Aorta (tissue), 5 donors: ENCODE measurements at places on chromosomes 16 and 17.

- no peak for DNase-seq
Observed at GRCh38 chr16:9039210-9039609, 52.2 kb upstream of the HAPSTR1 start.

- DNase-seq, result no peak
Observed at GRCh38 chr16:11497851-11498289, 88.8 kb downstream of the LITAF start.

- DNase-seq, result no peak
Observed at GRCh38 chr17:66465701-66466100, 163.3 kb downstream of the PRKCA start.

DNA sequence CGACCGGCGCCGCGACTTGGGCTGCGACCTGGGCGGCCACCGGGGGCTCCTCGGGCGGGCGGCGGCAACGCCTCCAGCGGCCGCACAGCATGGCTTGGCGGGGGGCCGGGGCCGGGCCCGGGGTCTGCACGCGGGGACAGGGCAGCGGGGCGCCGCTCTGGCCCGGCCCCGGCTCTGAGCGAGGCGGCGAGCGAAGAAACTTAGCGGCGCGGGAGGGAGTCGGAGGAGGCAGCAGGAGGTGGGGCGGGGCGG is at the start of gene PLCD3:
TSS of gene PLCD3 (minus strand) at position 196 of the 252 bp plus-strand sequence. CDS start at position 91, 105 bp downstream.
- peak; percentile 93 for DNase-seq

GRCh38 chr17:48960834-48961515 is 7.4 kb downstream of the GIP start:
- no peak for DNase-seq

DNA sequence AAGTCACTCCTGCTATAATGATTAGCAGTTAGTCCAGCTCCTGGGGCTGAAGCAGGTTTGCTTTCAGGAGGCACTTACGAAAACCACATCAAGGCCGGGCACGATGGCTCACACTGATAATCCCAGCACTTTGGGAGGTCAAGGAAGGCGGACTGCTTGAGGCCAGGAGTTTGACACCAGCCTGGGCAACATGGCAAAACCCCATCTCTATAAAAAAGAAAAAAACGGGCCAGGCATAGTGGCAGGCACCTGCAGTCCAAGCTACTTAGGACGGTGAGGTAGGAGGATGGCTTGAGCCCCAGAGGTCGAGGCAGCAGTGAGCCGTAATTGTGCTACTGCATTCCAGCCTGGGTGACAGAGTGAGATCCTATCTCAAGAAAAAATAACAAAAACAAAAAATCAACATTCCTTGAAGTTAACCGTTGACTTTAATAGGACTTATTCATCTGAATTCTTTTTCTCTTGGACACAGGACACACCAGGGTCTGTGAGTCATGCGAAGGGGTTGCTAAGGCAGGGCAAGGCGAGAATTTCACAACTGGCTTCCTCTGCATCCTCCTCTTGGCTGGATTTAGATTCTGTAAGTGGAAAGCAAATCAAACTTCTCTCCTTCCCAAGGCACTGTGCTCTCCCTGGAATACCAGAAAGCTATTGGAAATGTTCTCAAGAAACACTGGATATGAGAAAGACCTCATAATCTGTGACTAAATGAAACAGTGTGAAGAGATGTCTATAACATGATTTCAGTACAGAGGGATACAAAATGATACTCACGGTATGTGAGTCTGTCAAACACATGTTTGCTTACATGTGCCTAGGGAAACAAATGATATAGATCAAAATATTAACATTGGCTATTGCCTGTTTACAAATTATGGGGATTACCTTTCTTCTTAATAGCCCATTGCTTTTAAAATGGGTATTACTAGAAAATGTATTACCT is 99.5 kb downstream of the SYCE1L start:
- no peak for DNase-seq

GRCh38 chr16:18979936-18980335 is 3.8 kb upstream of the TMC7 start:
- DNase-seq, result no peak

DNA sequence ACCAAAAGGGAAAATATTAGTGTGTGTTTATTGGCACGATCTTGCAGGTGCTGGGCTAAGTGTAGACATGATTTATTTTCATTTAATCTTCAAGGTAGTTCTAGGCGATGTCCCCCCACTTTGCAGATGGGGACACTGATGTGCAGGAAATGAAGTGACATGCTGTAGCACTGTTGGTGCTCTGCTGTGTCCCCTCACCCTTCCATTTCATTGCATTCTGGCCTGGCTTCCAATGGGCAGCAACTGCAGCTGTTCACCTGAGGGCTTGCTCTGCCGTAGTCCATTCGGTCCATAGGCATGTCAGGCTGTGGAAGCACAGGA is 123.9 kb downstream of the PRKCB start:
- DNase-seq, result no peak

DNA sequence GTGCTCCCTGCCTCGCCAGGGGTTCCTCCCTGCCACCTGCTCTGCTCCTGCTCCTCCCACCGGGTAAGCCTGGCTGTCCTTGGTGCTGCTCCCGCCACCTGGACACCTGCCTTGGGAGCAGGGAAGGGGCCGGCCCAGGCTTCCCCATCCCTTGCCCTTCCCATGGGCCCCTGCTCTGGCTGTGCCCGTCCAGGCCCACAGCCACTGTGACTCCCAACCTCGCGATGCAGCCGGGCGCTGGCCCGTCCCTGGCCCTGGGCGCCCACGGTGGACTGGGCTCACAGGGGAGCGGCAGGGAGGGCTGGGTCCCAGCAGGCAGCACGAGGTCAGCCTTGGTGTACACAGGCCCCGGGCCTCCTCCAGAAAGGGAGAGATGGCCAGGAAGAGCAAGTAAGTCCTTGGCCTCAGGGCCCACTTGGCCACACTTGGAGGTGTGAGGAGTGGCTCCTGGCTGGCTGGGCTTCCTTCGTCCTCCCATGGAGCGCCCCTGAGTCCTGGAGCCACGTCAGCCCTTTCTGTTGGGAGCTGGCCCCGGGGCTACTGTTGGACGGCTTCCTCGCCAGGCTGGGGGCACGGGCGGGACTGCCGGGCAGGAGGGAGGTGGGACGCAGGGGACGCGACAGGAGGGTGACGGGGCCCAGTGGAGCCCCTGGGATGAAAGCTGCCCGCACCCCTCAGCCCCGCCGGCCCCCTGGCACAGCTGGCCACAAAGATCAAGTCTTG is 15.3 kb downstream of the ENGASE start:
- DNase-seq, result no peak

GRCh38 chr17:16286947-16287562 is 66.2 kb downstream of the CENPV start:
- no peak for DNase-seq

GRCh38 chr17:75380315-75380714 is 25.2 kb downstream of the GRB2 start:
- DNase-seq, result no peak

DNA sequence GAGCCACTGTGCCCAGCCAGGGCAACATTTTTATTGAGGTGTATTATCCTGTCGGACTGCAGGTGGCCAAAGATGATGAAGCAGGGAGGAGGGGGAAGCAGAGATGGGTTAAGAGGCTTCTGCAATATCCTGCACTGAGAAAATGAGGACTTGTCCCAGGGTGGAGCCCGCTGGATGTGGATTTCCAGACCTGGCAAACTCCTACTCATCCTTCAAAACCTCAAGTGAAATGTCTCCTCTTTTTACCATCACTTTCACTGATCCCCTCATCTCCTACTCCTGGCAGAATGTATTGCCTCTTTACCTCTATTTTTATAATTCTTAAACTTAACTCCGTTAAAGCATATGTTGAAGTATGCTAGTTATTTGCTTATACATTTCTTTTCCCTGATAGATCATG is 60.9 kb downstream of the MGAT5B start:
- DNase-seq, result no peak

DNA sequence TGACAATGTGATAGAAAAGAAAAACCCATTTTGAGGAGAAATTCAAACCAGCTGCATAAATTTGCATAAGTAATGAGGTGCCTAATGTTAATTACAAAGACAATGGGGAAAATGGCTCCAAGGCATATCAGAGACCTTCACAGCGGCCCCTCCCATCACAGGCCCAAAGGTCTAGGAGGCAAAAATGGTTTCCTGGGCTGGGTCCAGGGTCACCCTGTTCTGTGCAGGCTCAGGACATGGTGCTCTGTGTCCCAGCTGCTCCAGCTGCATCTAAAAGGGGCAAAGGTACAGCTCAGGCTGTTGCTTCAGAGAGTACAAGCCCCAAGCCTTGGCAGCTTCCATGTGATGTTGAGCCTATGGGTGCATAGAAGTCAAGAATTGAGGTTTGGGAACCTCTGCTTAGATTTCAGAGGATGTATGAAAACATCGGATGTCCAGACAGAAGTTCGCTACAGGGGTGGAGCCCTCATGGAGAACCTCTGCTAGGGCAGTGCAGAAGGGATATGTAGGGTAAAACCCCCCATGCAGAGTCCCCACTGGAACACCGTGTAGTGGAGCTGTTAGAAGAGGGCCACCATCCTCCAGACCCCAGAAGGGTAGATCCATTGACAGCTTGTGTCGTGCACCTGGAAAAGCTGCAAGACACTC is 40.6 kb downstream of the IKZF3 start:
- DNase-seq, result no peak

- DNase-seq, result no peak
Observed at GRCh38 chr17:77018504-77018903, 122.3 kb upstream of the SEC14L1 start.

GRCh38 chr17:12342609-12343435 is 322.1 kb downstream of the MAP2K4 start:
- no peak for DNase-seq

- no peak for DNase-seq
Observed at GRCh38 chr17:60699090-60699489, 21.4 kb downstream of the BCAS3 start.

DNA sequence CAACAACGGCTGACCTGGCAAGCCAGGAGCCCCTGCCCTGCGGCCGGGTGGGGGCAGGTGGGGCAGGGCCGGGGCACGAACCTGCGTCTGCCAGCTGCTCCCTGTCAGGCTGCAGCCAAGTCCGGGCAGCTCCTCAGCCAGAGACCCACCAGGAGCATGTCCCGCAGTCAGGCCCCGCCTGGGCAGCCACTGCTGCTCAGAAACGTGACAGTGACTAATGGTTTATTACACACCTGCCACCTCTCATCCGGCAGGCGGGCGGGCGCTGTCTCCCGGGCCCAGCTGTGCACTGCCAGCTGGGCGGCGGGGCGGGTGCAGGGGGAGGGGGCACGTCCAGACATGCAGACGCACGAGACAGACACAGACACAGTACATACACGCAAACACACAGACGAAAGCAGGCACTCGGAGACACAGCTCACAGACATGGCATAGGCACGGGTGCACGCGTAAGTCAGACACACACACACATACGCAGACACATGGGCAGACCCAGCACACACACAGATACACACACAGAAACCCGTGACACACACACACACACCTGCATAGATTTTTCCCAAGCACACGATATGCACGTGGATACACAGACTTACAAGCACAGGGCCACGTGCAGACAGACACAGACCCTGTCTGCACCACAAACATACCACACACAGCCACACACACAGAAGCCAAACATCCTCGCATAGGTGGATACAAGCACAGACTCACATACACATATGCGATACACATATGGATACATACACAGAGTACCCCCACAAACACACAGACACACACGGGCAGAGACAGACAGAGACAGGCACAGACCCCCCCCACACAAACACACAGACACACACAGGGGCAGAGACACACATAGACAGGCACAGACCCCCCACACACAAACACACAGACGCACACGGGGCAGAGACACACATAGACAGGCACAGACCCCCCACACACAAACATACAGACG is 248.3 kb upstream of the CIBAR2 start:
- no peak for DNase-seq

DNA sequence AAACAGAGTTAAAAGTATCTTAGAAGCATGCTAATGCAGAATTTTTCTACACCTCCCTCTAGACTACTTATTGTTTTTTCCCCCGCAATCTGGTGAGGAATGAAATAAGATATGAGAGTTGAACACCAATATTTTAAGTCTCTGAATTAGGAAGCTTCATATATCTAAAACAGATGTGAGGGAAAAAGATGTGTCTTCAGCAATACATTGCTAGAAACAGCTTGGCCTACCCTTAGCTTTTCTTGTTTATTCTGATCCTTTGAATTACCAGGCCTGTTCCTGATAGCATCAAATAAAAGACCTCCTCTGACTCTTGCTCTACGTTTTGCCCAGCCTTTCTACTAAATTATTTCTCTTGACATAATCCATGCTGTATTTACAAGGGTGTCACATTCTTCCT is 221.8 kb downstream of the CDH11 start:
- DNase-seq, result no peak

DNA sequence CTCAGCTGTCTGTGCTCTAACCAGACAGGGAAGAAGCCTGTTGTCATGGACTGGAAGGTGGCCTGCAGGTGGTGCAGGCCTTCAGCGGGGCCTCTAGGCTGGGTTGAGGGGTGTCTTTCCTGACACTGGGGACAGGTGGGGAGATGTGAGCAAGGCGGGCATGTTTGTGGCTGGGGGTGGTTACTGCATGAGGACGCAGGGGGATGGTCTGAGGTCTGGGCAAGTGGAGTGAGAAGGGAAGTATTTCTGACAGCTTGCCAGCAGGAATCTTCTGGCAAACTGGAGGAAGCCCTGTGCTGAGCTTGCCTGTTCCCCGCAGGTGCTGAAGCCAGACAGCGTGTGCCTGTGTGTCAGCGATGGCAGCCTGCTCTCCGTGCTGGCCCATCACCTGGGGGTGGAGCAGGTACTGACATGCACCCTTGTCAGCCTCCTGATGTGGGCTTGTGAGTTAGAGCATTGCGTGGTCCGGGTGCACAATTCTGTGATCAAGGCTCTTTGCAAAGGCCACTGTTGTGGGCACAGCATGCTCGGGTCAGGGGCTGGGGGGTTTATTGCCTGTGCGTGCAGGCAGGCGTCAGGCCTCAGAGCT is 36.2 kb downstream of the PRMT7 start:
- peak; percentile 43 for DNase-seq

- DNase-seq, result peak; percentile 88
Observed at GRCh38 chr17:2593821-2594721, 617 bp downstream of the PAFAH1B1 start.

- DNase-seq, result no peak
Observed at GRCh38 chr17:66098040-66098439, 93.9 kb downstream of the CEP112 start.

DNA sequence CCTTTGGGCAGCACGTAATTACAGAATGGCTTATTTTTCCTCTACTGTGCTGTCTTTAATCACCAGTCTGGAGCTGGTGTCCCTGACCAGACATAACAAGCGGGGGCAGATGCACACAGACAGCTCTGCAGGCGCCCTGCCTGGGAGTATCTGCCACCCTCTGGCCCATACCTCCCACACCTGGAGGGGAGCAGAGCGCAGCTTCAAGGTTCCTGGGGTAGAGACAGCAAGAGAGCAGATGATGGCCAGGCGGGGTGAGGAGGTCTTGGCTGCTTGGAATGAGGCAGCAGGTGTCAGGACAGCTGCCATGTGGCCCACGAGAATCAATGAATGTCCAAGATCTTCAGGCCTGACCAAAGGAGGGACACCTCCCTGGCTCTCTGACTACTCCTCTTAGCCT is 23.8 kb downstream of the TMEM94 start:
- DNase-seq, result peak; percentile 40

GRCh38 chr17:752620-753219 is 656 bp upstream of the GEMIN4 start:
- DNase-seq, result peak; percentile 85

GRCh38 chr17:63949576-63950250 is 17.6 kb upstream of the CD79B start:
- DNase-seq, result no peak

- no peak for DNase-seq
Observed at GRCh38 chr17:2259769-2260536, 43.6 kb downstream of the SMG6 start.

GRCh38 chr16:75073545-75074303 is 42.9 kb downstream of the LDHD start:
- DNase-seq, result no peak
